ENCODE measurements at places on chromosomes 1 and 21.

DNA sequence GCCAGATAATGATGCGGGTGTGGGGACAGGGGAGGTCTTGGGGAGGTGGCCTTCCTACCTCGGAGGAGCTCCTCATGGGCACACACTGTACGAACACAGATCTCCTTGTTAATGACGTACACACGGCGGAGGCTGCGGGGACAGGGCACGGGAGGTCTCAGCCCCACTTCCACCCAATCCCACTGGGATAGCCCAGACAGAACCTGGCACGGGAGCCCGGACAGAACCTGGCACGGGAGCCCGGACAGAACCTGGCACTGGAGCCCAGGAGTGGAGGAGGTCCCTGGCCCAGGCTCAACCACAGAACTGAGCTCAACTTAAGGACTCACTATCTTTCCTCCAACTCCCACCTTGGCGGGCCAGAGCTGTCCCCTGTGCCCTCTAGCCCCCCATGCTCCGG, 5.2 kb downstream of the MFAP2 start:
- no peak for DNase-seq

DNA sequence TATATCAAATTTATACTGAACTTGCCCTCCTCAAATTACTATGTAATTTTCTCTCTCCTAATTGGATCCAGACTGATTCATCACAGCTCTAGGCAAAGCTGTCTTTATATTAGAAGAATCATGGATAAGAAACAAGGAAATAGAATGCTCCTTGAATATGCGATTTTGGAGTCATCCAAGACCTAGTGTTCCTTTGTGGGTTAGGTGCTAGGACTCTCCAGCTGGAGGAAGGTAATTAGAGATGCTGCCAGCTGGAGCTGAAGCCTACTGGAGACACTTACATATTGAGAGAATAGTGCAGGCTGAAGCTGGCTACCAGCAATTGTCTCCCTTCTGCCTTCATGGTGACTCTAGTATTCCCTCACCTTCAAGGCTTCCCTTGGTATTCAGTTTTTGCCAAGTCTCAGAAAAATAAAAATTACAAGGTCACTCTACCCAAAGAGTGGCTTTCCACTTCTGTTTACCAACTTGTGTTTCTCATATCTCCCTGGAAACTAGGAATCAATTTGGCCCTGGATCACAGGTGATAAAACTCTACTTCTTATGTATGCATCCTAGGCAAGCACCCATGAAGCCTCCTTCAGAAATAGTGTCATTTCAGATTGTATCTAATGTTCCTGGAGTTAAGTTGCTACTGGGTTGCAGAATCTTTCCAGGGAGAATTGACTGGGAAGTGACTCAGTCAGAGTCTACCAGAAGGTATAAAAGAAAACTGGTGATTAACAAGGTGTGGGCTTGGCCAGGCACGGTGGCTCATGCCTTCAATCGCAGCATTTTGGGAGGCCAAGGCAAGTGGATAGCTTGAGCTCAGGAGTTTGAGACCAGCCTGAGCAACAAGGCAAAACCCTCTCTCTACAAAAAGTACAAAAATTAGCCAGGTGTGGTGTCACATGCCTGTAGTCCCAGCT, 24.4 kb upstream of the DOCK7 start:
- DNase-seq: no peak

- DNase-seq: no peak
Observed at GRCh38 chr1:67031121-67031858, 22.7 kb downstream of the SLC35D1 start.

GRCh38 chr1:61202854-61203598, 120.7 kb downstream of the NFIA start:
- no peak for DNase-seq

GRCh38 chr1:114352797-114353196, 158.2 kb downstream of the TRIM33 start:
- DNase-seq: peak; percentile 87

DNA sequence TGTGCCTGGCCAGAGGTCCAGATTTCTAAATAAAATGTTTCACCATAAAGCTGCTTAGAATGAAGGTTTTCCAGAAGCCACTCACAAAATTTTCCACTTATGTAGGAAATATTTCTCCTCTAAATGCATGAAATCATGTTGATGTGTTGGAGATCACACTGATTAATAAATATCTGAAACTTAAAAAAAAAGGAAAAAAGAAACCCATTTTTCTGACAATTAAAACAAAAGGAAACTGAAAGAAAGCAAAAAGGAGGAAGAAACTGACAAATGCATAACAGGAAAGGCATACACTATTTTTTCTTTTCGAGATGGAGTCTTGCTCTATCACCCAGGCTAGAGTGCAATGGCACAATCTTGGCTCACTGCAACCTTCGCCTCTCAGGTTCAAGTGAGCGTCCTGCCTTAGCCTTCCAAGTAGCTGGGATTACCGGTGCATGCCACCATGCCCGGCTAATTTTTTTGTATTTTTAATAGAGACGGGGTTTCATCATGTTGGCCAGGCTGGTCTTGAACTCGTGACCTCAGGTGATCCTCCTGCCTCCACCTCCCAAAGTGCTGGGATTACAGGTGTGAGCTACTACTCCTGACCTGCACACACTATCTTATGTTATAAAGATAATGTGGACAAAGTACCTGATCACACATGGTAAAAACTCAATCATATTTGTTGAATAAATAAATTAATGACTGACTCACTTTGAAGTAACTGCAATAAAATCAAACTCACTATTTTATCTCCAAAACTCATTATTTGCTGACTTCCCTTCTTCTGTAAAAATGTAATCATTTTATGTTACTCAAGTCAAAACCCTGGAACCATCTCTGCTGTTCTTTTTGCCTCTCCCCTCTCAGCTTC, 149.8 kb upstream of the NR5A2 start:
- no peak for DNase-seq

GRCh38 chr1:94070865-94071264, 50.1 kb downstream of the ABCA4 start:
- peak; percentile 69 for DNase-seq

DNA sequence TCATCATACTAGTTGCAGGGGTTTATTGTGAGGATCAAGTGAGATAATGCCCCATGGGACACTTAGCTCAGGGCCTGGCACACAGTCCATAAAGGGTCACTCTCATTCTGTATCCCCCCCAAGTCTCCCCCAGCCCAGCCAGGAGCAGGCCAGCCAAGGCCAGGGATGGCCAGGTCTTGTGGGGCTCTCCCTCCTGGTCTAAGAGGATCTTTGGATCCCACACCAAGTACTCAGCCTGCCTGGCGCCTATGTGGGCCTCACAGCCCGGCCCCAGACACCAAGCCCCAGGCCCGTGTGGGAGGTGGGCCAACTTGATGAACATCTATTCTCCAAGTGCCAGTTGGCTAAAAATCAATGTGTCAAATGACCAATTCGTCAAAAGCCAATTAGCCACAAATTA, 117.8 kb downstream of the GLIS1 start:
- no peak for DNase-seq

- DNase-seq: no peak
Observed at GRCh38 chr1:25800703-25801377, 847 bp downstream of the SELENON start.

GRCh38 chr1:76659171-76659940, 207.9 kb upstream of the ST6GALNAC5 start:
- DNase-seq: no peak
